ENCODE measurements at places on chromosomes 5 and 9.

DNA sequence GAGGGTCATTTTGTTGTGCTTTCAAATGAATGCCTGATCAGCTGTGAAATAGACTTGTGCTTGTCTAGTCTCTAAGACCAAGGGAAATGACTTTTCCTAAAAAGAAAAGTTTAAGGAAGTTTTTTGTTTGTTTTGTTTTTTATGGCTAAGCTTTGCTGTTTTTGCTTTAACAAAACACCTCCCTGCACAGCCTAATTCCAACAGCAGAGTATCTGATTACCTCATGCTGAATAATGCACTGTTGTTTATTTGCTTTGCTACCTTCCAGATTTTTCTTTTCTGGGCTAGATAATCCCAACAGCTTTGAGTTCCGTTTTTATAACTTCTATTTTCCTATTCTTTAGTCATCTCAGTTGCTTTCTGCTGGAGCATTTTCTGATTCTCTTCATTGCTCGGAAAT is 95.8 kb downstream of the AOPEP start:
- DNase-seq, result no peak

DNA sequence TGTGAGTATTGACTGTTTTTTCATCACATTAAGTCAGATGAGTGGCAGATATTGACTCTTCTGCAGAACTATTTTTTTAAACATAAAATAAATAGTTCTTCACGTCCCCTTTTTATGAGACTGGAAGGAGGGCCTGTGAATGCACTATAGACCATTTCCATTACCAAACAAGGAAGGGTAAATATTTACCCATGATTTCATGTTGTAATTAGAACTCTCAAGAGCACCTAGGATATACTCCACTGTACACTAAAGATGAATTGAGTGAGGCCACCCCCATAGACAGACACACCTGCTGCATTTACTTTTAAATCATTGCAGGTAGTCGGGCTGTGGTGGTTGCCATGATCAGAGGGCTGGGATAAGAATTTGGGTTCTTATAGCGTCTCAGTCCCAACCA is 22.6 kb downstream of the SLC36A1 start:
- DNase-seq, result no peak

DNA sequence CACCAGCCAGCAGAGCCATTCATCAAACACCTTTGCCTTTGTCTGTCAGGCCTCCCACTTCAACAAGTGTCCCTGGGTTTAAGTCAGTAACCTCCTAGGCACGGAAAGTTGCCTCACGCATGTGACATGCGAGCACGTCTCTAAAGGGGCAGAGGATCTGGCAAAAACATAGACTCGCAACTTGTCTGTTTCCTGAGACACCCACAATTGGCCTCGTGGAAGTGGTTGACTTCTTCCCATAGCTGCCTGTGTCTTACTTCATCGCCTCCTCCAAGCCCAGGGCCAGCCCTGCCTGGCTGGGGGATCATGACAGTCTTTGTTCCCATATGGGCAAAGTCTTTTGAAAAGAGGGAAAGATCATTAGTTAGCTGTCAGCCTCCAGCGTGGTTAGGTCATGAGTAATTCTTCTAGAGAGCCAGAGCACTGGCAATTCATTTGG is 35.5 kb upstream of the GLRX start:
- no peak for DNase-seq

GRCh38 chr9:13358128-13358527 is 78.6 kb upstream of the MPDZ start:
- no peak for DNase-seq

- no peak for DNase-seq
Measured at GRCh38 chr5:54440456-54440893, 15.0 kb upstream of the HSPB3 start.

All from activated CD4-positive, CD25-positive, alpha-beta regulatory T cell (primary cell).